ENCODE measurements at places on chromosomes 6 and 20.

GRCh38 chr6:44185953-44186634, 27.5 kb downstream of the CAPN11 start:
- DNase-seq, result no peak

GRCh38 chr6:167962711-167963110, 34.8 kb upstream of the KIF25 start:
- DNase-seq, result no peak

DNA sequence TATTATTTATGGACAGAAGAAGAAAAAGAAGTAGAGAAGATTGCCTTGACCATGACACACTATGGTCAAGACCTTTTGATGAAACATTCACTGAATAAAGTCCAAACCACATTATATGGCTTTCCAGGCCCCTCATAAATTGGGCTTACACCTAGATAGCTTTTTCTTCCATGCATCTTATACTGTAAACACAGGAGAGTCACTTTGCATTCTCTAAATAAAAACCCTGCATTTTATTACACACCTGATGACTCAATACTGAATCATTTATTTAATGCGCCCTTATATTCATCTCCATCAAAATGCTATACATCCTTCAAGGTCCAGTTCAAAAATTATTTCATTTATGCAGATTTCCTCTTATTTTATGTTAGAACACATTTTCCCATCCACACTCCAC, 78.0 kb downstream of the COL21A1 start:
- DNase-seq, result no peak

DNA sequence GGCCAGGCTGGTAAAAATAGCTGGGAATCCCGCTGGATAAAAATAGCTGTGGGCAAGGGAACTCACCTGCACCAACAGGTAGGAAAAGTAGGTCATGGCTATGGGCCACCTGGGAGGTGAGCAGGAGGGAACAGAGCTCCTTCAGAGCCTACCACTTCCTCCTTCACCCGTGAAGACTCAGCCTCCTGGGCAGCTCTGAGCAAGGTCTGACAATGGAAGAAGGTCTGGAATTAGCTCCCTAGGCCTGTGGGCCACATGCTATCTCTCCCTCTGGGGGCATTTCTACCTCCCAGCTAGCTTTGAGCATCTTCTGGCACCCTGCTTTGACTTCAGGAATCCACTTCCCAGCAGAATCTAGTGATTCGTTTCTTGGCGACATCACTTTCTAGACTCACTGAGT, 153.9 kb downstream of the MRPL14 start:
- DNase-seq, result no peak

DNA sequence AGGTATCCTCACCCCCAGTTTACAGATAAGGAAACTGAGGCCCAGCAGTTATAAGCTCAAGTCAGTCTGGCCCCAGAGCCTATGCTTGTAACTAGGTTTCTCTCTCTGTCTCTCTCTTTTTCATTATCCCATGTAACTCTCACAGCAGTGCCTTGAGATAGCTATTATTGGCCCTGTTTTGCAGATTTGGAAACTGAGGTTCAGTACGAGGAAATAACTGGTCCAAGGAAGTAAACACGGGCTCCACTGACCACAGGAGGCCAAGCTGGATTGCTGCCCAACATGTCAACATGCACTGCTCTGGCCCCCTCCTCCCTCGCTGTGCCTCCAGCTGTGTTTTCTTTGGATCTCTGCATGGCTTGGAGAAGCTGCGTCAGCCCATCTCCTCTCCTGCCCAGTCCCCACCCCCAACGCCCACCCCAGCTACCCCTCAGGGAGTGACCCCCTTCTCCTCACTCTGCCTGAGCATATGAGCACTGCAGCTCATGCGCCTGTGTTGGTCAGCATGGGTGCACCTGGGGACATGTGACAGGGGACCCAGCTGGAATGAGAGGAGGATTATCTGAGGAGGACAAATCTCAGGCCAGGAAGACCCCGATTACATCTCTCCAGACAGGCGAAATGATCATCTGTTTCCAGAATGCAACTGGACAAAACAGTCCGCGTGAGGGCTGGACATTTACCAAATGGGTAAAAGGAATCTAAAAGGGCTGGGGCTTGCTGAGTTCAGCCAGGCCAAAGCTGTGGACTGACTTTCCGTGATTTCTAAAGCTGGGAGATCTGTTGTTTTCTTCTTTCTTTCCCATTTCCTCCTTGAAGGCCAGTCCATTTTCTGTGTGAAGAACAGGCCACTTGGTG, 7.8 kb upstream of the PLTP start:
- no peak for DNase-seq

Data from kidney epithelial cell (primary cell).